ENCODE measurements at places on chromosomes 1 and 21.
A peak's percentile ranks its signal among the peaks of the same experiment; 100 is the strongest.

GRCh38 chr1:205827623-205828022 is 14.6 kb upstream of the SLC41A1 start:
- DNase-seq: peak; percentile 76

DNA sequence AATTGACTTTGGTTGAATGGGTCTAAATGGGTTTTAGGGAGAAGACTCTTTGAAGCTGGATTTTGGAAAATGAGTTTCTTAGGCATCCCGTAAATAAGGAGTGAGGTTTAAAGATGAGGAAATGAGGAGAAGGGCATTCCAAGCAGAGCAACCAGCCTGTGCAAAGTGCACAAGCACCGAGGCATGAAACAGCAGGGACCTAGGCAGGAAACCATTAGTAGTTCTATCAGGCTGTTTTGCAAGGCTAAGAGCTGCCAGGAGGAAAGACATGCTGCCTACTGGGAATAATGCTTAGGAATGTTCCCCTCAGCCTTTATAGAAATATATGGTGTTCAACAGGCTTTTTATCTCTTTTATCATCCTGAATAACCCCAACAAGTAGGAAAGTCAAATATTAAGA is 153.1 kb upstream of the FGGY start:
- DNase-seq: no peak

DNA sequence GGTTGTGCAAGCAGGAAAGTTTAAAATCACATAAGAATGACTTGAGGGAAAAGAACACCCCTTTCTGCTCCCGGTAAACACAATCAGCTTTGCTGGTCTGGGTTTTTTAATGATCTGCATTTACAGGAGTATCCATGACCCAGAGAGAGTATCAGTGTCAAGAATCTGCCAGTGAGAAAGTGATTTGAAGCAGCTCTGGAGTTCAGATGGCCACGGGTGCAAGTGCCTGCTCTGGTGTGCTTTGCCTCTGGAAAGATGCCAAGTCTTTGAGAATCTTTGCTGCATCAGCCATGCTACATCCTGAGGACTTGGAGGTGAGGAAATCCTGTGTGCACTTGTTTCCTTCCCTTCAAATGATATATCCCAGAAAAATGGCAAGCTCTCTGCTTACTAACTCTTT is 18.6 kb upstream of the MYSM1 start:
- peak; percentile 8 for DNase-seq

GRCh38 chr1:6646499-6647148 is 22.0 kb downstream of the THAP3 start:
- no peak for DNase-seq

- DNase-seq: no peak
Measured at GRCh38 chr1:228210076-228210651, 2.3 kb downstream of the OBSCN start.

DNA sequence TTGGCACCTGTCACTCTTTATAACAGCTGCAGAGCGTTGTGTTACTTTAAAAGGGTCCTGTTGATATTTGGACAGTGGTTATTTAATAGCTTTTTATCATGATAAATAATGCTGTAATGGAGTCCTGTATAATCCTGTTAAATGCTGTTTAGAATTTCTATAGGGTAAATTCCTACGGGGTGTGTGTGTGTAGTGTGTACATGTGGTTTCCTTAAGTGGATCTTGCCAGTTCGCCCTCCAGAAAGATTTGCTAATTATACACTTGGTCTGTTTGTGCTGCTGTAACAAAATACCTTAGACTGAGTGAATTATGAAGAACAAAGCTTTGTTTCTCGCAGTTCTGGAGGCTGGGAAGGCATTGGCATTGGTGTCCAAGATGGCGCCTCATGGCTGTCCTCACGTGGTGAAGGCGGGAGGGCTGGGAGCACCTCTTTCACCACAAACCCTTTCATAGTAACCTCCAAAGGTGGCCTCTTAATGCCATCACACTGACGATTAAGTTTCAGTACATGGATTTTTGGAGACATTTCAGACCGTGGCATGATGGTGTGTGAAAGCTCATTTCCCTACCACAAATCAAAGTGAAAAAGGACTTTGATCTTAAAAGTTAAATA is 11.2 kb downstream of the PRMT2 start:
- no peak for DNase-seq

GRCh38 chr1:87902830-87903229 is 574.1 kb downstream of the LMO4 start:
- DNase-seq: no peak

- no peak for DNase-seq
Measured at GRCh38 chr1:29501227-29501976, 265.1 kb downstream of the PTPRU start.

DNA sequence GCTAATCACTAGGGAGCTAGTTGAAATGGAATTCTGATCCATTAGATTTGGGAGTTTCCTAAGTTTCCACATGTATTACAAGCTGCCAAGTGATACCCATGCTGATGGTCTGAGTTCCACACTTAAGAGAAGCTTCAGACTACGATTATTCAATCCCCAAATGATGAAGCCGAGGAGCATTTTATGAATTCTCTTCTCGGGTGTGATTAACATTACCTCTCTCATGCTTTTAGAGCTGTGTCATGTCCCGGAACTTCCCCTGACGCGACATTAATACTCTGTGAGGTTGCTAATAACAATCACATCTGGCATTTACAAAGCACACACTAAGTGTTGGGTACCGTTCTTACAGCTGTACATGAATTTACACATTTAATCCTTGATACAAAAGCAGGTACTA is 63.0 kb downstream of the KCNJ15 start:
- DNase-seq: no peak

GRCh38 chr1:226820941-226821718 is 49.3 kb upstream of the PSEN2 start:
- no peak for DNase-seq

- DNase-seq: no peak
Measured at GRCh38 chr21:40043866-40044265, 176.6 kb downstream of the PCP4 start.

- no peak for DNase-seq
Measured at GRCh38 chr1:87213135-87213515, 115.6 kb upstream of the LMO4 start.

GRCh38 chr1:155011437-155012025 is 8.9 kb downstream of the ZBTB7B start:
- no peak for DNase-seq
